ENCODE measurements at places on chromosomes 6 and 20.

GRCh38 chr6:134458857-134459657 lies 141.1 kb upstream of the SGK1 start:
- DNase-seq, result no peak
- H3K27ac ChIP-seq, result no peak overlapping the region
- no peak overlapping the region for H3K4me3 ChIP-seq
- peaks cover 4% of the 10 kb centered on the region for H3K4me1 ChIP-seq
- no peaks in the 10 kb centered on the region for H3K27me3 ChIP-seq

- peak overlapping the region; percentile 95 for H3K4me3 ChIP-seq
- no peak for DNase-seq
- H3K36me3 ChIP-seq, result peaks cover 37% of the 10 kb centered on the region
- H3K27me3 ChIP-seq, result no peaks in the 10 kb centered on the region
Measured at GRCh38 chr20:64077094-64077493, 2.2 kb downstream of the RGS19 start.

GRCh38 chr6:121000381-121000780 lies 333.9 kb downstream of the TBC1D32 start:
- no peak overlapping the region for H3K4me3 ChIP-seq
- no peaks in the 10 kb centered on the region for H3K4me1 ChIP-seq
- H3K27ac ChIP-seq, result no peak overlapping the region
- H3K36me3 ChIP-seq, result no peaks in the 10 kb centered on the region
- no peak for DNase-seq

DNA sequence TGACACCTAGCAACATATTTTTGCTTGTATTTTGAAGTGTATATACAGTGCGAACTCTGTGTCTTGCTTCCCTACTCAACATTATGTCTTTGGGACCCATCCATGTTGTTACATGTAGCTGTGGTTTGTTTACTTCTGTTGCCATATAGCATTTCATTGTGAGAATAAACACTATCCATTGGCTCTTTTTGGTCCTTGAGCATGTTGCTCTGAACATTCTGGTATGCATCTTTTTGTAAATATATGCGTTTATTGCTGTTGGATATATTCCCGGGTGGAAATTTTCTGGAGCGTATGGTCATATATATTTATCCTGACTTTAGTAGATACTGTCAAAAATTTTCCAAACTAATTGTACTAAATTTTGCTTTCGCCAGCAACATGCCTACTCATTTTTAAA lies 222.5 kb upstream of the SPTLC3 start:
- no peaks in the 10 kb centered on the region for H3K36me3 ChIP-seq
- no peak overlapping the region for H3K27ac ChIP-seq
- no peaks in the 10 kb centered on the region for H3K27me3 ChIP-seq
- no peaks in the 10 kb centered on the region for H3K4me1 ChIP-seq
- DNase-seq, result no peak
- no peak overlapping the region for H3K4me3 ChIP-seq

DNA sequence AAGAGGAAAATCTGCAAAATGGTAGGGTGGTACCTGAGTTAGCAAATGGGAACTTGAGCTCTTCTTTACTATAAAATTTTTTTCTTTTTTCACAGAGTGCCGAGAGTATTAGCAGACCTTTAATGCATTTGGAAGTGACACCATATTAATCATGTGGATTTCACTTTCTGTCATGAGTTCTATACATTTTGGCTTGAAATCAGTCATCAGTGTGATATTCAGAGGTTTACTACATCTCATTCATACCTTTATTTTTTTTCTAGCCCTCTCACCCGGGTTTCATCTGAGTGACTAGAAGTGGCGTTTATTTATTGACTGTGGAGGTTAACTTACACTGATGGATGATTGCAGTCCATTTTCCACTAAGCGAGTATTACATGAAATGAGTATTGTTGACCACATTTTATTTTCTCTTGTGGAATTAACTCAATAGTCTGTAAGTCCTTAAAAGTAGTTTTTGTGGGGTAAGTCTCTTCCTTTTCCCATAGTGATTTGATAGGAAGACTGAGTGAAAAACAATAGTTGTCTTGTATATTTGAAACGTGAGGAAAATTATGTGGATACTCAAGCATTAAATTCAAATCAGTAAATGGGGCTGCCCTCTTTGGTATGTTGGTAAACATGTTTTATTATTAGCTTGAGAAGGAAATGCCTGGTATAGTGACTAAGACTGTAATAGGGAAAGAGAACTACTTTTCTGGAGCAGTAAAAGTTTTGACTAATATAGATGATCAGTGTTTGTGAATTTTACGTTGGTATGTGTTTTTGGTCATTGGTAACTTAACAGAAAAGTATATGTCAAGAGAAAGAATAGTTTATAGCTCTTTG lies 55.5 kb downstream of the JARID2 start:
- H3K27me3 ChIP-seq, result no peaks in the 10 kb centered on the region
- no peak for DNase-seq
- H3K4me3 ChIP-seq, result peak overlapping the region; percentile 0
- H3K4me1 ChIP-seq, result peaks cover 68% of the 10 kb centered on the region
- H3K36me3 ChIP-seq, result peaks cover 3% of the 10 kb centered on the region

- DNase-seq, result no peak
- peaks cover 3% of the 10 kb centered on the region for H3K36me3 ChIP-seq
- H3K4me1 ChIP-seq, result no peaks in the 10 kb centered on the region
- H3K27me3 ChIP-seq, result no peaks in the 10 kb centered on the region
- H3K4me3 ChIP-seq, result no peak overlapping the region
Measured at GRCh38 chr20:15654208-15654649, 919.0 kb downstream of the KIF16B start.

DNA sequence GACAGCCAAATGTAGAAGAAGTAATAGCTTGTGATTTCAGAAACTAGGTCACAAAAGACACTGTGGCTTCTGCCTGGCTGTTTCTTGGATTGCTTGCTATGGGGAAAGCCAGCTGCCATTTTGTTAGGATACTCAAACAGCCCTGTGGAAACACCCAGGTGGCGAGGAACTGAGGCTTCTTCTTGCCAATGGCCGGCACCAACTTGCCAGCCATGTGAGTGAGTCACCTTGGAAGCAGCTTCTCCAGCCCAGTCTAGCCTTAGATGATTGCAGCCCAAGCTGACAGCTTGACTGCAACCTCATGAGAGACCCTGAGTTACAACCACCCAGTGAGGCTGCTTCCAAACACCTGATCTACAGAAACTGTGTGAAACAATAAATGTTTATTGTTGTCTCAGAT lies 11.9 kb upstream of the KIAA1755 start:
- no peaks in the 10 kb centered on the region for H3K36me3 ChIP-seq
- H3K4me3 ChIP-seq, result no peak overlapping the region
- H3K27ac ChIP-seq, result no peak overlapping the region
- peaks cover 42% of the 10 kb centered on the region for H3K27me3 ChIP-seq
- DNase-seq, result no peak
- H3K4me1 ChIP-seq, result no peaks in the 10 kb centered on the region

DNA sequence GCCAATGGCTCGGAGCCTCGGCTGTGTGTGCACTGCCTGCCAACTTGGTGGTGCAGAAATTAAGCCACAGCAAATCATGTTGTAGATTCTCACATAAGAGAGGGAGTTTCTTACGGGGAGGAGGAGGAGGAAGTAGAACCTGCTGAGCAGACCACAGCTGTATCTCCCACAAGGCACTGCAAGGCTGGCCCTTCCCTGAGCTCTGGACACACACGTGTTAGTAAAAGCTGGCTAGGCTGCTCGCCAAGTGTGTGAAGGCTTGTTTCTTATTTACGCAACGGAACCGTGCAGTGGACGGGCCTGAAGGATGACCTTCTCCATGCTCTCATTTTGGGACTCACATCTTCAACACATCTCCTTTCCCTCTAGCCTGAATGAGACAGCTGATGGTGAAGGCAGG lies 15.7 kb upstream of the QKI start:
- peaks cover 55% of the 10 kb centered on the region for H3K27me3 ChIP-seq
- H3K27ac ChIP-seq, result no peak overlapping the region
- DNase-seq, result no peak
- no peaks in the 10 kb centered on the region for H3K4me1 ChIP-seq

DNA sequence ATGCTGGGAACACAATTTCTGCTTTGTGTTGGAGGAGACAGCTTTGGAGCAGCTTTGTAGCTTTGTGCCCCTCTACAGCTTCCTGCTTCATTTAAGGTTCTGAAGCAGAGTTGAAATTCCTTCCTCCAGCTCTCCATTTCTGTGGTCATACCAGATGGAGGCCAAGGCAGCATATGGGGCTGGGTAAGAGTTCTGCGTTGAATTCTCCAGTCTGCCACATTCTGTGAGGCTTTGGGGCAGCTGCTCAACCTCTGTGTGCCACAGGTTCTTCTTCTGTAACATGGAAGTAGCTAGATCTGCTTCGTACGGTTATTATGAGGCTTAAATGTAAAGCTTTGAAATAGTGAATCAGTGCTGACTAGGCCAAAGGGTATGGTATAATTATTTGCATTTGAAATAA lies 2.9 kb upstream of the TRIM26 start:
- H3K27ac ChIP-seq, result no peak overlapping the region
- H3K4me3 ChIP-seq, result peak overlapping the region; percentile 4
- peaks cover 29% of the 10 kb centered on the region for H3K4me1 ChIP-seq

All from effector memory CD8-positive, alpha-beta T cell (primary cell).